ENCODE measurements at places on chromosomes 7 and 10.

GRCh38 chr10:93478873-93479272 is 3.3 kb downstream of the MYOF start:
- no peak for DNase-seq

- DNase-seq = no peak
These were observed 311.2 kb downstream of the RNLS start for GRCh38 chr10:88271761-88272543.

DNA sequence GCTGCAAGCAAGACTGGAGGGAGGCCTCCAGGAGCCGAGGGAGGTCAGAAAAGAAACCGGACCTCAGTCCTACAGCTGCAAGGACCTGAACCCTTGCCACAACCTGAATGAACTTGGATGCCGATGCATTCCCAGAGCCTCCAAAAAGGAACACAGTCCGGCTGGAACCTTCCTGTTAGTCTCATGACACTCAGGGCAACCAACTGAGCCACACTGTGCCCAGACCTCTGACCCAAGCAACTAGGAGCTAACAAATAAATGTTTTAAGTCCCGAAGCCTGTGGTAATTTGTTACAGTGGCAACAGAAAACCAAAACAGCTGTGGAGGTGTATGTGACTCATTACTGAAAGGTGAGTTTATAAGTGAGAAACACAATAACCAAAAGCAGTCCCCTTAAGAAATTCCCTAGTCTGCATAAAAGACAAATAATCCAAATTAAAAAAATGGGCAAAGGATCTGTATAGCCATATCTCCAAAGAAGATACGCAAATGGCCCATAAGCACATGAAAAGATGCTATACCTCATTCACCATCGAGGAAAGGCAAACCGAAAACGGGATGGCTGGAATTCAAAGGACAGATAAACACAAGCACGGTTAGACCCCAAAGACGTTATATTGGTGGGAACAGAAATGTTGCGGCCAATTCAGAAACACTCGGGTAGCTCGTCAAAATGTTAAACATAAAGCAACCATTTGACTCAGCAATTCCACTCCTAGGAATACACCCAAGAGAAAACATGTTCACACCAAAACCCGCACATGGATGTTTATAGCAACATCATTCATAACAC is 24.8 kb downstream of the GNA12 start:
- no peak for DNase-seq

- no peak for DNase-seq
These were observed 12.2 kb upstream of the BMPR1A start for GRCh38 chr10:86744067-86744725.

- no peak for DNase-seq
These were observed 239.5 kb upstream of the PPP1R3A start for GRCh38 chr7:114158275-114158674.

- DNase-seq = no peak
These were observed 7.9 kb downstream of the PRPF18 start for GRCh38 chr10:13594641-13595040.

DNA sequence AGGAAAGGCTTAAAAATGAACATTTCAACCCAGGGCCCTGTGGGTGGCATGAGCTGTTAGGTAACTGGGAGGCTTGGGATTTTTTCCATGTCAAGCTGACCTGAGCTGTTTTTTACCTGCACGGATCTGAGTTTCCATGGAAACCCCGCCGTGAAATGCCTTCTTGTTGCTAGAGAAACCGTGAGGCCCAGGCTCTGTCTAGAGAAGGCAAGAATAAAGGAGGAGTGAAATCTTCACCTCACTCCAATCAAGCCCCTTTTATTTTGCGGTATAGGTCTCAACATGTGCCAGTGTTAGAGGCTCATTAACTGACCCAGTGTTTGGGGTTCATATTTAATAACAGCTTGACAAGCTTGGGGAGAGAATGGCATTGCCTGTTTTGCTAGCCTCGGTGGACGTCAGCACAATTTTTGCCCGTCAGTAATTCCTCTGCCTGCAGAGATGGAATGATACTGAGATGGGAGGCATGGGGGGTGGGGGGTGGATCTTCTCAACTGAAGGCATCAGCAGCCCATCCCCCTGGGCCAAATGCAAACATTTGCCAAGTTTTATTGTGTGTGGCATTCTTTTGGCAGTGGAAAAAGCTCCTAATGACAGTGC is 48.9 kb upstream of the PDCD4 start:
- DNase-seq = no peak

DNA sequence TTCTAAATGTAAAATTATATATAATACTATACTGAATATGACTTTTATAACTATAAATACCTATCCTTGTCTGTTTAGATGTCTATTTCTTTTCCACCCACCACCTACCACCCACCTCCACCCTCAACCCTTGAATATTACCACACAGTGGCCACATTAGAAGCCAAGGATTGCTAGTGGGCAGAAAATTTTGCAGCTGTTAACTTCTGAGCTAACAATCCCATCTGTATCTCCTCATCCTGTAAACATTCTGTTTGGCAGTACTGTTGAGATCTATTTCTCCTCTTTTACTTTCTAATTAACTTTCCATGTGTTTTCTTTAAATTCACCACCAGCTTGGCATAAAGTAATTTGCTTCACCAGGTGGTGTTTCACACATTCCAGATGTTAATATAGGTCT is 281.1 kb upstream of the BMPER start:
- DNase-seq = no peak

GRCh38 chr10:102613785-102614184 is 30.5 kb upstream of the TRIM8 start:
- no peak for DNase-seq

- DNase-seq = no peak
These were observed 25.8 kb downstream of the CEP41 start for GRCh38 chr7:130415006-130415405.

DNA sequence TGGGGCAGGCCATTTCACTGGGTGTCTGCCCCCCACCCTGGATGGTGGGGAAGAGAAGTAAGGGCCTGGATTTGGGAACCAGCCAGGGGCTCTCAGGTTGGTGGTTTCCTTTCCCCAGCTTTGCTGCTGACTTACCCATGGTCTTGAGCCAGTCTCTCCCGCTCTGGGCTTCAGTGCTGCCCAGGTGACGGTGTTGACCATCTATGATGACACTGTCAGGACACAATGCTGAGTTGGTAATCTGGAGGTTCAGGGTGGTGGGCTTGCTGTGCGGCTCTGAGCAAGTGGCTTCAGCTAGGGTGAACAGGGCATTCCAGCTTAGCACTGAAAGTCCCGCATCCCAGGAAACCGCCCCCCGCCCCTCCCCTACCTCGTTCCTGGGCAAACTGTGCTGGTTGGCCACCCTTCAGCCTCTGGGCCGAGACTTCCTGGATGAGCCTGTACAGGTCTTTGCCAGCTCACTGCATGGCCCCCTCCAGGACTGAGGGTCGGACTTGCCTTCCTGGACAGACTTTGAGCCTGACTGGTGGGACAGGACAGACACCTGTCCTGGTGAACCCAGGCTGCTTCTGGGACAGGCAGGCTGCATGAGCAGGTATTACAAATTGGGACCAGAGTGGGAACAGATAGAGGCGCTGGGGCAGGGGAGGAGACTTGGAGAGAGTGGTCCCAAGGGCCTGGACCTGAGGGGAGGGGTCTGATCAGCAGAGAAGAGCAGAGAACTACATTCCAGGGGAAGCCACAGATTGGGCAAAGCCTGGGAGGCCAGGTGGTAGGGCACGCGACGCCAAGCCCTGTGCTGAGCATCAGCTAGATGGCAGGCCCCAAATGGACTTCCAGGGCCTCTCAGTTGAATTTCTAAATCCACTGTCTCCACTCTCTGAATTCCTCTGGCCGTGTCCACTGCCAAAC is 19.9 kb upstream of the ZMIZ1 start:
- no peak for DNase-seq

DNA sequence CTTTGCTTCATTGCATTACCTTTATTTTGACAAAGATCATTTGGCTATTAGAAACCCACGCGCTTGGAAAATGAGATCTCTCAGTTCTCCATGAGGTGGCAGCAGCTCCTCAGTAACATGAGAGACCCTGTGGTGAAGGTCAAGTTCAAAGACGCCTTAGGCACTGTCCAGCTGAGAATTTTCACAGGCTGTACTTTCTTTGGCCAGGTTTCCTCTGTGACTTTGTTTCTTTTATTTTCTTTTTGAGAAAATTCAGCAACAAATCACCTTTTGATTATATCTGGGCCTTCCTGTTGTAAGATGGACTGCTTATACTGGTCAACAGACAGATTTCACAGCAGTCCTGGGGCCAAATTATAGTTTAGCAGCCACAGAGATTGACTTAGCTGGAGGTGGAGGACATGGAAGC is 54.5 kb downstream of the RAB18 start:
- no peak for DNase-seq

DNA sequence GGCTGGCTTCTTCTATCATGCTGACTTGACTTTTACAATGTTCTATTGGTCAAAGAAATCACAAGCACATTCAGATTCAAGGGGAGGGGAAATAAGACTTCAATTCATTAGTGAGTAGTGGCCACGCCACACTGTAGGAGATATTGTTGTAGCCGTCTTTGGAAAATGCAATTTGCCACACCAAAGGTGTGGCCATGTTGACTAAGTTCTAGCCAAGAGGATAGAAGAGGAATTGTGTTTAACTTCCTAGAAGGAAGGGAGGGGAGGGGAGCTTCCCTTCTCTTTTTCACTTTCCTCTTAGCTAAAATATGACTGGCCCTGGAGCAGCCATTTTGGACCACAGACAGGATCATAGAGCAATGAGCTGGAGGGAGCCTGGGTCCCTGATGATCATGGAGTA is 3.4 kb upstream of the PRKAR2B start:
- DNase-seq = no peak

GRCh38 chr7:30134611-30135300 is at the start of gene MTURN:
Gene MTURN, plus strand, starts transcription at chr7:30134986. Its CDS starts 151 bp downstream, at chr7:30135137.
- peak; percentile 76 for DNase-seq

- no peak for DNase-seq
These were observed 51.8 kb upstream of the CHST3 start for GRCh38 chr10:71912431-71912830.

GRCh38 chr10:82463614-82464013 is 588.6 kb downstream of the NRG3 start:
- DNase-seq = no peak

DNA sequence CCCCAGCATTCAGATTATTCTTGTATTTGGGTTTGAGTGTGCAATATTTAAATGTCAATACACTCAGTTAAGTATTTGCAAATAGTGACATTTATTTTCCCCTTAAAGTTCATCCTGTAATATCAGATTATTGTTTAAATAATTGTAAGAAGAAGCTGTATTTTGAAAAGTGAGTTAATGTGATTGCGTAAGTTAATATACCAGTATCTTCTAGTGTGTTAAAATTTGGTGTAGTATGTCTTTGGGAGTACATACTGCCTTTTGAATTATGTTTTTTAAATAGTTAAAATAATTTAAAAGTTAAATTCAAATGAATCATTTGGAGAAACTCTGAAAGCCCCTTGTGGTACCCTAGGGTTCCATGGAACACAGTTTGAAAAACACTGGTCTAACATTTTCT is 28.6 kb downstream of the LRMDA start:
- DNase-seq = no peak

DNA sequence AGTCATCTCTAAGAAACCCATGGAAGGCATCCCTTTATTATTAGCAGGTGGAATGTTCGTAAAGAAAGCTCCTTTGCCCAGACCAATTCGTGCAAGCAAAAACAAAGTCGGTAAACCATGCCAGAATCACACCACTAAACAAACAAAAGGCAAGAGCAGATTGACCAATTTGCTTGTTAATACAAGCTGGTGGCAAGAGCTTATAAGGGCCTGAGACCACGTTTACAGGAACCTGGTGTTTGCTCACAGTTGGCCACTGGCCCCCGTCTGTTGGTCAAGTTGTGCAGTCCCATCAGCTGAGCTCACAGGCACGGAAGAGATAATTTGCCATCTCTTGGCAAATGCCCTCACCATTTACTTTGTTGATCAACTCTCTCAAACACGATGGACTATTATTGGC is 342.2 kb upstream of the MKI67 start:
- DNase-seq = no peak

- no peak for DNase-seq
These were observed 40.3 kb upstream of the SH2D4B start for GRCh38 chr10:80497187-80498077.

- DNase-seq = no peak
These were observed 384.6 kb upstream of the ADARB2 start for GRCh38 chr10:2121929-2122328.

- no peak for DNase-seq
These were observed 350.0 kb downstream of the PLXNA4 start for GRCh38 chr7:132226046-132226956.

GRCh38 chr7:101102026-101102425 is 16.7 kb downstream of the TRIM56 start:
- DNase-seq = no peak

- DNase-seq = no peak
These were observed 33.2 kb downstream of the WBP1L start for GRCh38 chr10:102776779-102777456.

DNA sequence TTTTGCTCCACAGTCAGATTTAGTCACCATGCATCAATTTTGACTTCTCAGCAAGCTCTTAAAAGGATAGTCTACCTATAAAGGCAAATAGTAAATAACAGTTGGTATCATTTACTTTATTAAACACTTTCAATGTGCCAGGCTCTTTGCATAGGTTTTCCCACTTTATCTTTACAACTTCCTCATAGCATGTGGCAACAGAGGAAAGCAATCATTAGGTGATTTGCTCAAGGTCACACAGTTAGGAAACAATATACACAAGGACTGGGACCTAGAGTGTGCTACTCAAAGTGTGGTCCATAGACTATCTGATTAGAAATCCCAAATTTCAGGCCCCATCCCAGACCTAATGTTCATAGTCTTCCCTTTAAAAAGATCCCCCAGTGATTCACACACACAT is 212.3 kb downstream of the MTERF1 start:
- DNase-seq = no peak

DNA sequence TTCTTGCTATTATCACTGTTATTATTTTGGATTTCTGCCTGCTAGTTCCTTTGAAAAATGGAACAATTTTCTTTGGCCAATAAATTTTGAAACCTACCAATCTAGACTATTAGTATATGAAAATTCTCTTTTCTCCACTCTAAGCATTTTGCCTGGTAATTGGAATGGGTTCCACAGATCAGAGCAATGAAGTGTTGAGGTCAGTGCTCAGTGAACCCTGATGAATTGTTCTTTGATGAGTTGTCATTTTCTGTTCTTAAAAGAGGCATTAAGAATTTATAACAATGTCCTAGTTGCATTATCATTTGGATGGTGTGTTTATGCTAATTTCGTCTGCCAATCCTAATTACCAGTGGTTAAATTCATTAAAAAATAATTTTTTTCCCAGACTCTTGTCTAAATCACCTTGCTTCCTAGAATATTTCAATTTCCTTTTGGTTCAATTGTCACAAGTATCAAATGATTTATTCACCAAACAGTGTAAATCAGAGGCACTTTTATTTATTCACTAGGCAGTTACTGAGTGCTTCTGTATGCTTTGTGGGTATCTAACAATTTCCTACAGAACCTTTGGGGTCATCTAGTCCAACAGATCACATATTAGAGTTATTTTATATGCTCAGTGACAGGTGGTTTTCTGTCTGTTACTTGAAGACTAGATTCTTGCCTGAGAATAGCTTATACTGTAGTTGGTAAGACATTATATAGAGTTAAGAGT is 239.0 kb downstream of the DNAJB9 start:
- DNase-seq = no peak

DNA sequence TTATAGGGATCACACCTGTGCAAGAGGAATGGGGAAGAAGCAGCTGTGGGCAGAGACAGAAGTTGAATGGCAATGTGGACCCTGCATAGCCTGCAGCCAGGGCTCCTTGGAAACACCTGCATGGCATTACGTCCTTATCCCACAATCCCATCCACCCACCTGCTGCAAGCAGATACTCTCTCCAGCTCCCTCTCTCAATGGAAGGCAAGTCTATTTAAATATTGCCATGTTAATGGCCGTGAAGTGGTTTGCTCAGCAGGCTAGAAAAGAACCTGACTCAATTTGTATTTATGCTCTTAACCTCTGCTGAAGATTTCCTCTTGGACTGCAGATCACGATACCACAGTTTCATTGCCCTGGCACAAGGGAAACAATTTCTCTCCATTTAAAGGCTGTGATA is 417.0 kb downstream of the TYW1 start:
- DNase-seq = no peak

Data from stimulated activated CD4-positive, alpha-beta T cell treated with anti-CD3 and anti-CD28 coated beads, Interleukin-15, amount 100 ng/mL, for 1 hour (primary cell).